ENCODE measurements at places on chromosomes 13 and 19.
A peak's percentile ranks its signal among the peaks of the same experiment; 100 is the strongest.

GRCh38 chr13:40389081-40389641 is 277.3 kb downstream of the FOXO1 start:
- DNase-seq = peak; percentile 64

GRCh38 chr19:55493052-55493644 is 4.9 kb downstream of the SSC5D start:
- DNase-seq = no peak

GRCh38 chr13:74204602-74205312 is 70.6 kb upstream of the KLF12 start:
- DNase-seq = no peak

GRCh38 chr19:7251494-7251893 is 42.7 kb downstream of the INSR start:
- DNase-seq = no peak

DNA sequence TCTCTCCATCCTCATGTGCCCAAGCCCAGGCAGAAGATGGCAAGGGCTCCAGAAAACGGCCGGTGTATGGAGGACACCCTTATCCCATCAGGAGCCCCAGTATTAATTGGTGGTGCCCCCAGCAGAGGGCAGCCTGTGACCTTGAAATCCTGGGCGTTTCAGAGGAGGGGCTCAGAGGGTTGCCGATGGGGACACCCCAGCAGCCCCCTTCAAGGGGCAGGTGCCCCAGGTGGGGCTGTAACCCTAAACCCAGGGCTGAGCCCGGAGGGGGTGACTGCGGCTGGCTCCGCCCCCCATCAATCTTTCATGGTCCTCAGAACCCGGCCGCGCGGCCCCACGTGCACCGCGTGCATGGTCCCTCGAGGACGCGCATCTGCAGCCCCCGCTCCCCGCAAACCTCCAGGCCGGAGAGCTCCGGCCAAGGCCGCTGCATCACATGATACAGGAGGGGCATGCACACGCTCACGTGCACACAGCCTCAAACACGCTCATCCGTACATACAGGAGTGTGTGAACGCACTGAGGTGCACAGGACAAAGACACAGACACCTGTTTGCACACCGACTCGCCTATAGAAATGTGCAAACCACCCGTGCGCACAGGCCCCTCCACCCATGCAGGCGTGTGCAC is 949 bp downstream of the RAB3A start:
- DNase-seq = peak; percentile 36

- DNase-seq = peak; percentile 50
Measured at GRCh38 chr19:4534836-4535658, at the start of gene PLIN5. TSS of gene PLIN5 (minus strand) at chr19:4535224. CDS start at chr19:4534074, 1,150 bp downstream.

GRCh38 chr13:48476686-48477085 is 56.2 kb downstream of the RCBTB2 start:
- DNase-seq = no peak

- no peak for DNase-seq
Measured at GRCh38 chr13:45823583-45823982, 28.0 kb downstream of the SIAH3 start.

DNA sequence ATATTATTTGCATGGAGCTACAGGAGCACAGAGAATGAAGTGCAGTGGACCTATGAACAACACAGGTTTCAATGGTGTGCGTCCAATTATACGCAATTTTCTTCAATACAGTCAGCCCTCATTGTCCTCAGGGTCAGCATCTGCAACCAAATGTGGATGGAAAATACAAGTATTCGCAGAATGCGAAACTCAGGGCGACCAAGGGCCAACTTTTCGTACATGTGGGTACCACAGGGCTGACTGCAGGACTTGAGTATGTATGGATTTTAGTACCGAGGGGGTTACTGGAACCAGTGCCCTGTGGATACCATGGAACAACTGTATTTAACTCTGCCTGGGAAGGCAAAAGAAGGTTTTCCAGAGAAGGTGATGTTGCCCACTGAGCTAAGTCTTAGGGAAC is 10.2 kb downstream of the LCP1 start:
- no peak for DNase-seq

GRCh38 chr13:51767100-51767499 is 36.9 kb downstream of the DHRS12 start:
- DNase-seq = no peak

- DNase-seq = no peak
Measured at GRCh38 chr13:61989978-61990377, 574.3 kb upstream of the PCDH20 start.

DNA sequence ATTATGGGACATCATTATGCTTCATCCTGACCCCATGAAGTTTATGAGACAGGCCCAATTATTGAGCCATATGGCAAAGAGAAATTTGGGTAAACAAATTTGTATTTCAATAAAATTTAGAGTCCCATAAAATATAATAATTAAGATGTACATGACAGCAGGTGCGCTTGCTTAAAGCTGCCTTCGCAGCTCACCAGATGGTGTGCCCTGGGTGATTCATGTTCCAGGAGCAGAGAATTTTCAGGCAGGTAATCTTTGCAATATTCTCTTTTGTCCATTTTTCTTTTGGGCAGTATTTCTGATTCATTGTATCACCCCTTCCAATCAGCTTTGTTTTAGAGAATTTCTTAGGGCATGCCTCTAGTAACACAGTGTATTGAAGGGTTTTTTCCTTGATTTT is 39.5 kb upstream of the WASF3 start:
- no peak for DNase-seq

DNA sequence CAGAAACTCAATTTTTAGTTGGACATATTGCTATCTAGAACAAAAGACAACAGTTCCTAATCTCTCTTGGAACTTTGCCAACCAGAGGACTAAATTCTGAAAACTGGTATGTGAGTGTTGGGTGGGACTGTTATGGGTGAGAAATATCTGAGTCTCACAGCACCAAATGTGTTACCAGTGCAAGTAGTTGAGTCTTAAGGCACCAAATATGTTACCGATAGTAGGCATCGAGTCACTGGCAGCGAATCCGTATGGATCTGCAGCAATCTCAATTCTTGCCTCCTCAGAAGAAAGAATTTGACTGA is 575.2 kb downstream of the DACH1 start:
- DNase-seq = peak; percentile 7

DNA sequence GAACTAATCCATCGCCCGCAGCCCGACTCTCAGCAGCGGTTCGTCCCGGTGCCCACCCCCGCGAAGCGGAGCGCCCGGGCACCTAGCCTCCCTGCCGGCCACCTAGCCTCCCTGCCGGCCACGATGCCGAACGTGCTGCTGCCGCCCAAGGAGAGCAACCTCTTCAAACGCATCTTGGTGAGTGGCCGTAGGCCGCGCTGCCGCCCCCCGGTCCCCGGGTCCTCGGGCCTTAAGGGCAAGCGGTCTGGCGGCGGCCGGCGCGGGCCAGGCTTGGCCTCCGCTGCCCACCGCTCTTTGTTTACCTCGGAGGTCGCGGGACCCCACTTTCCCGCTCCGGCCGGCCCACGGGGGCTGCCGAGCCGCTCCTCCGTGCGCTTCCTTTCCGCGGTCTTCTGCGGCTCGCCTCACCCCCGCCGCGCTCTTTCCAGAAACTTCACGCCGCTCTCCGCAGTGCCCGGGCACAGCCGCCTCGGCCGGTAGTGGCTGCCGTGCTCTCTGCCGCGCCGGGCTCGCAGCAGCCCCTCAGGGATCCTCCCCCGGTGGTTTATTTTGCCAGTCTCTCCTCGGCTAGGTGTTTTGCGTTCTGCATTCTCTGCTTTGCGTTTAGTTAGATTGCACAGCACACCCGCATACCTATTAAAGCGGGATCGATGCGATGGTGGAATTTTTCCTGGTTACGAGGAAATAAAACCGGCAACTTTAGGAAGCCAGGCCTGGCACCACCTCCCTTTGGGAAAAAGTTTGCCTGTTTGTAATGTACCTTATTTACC is 524 bp downstream of the NAA16 start:
- DNase-seq = peak; percentile 65

- no peak for DNase-seq
Measured at GRCh38 chr13:24196593-24197197, 36.2 kb downstream of the SPATA13 start.

DNA sequence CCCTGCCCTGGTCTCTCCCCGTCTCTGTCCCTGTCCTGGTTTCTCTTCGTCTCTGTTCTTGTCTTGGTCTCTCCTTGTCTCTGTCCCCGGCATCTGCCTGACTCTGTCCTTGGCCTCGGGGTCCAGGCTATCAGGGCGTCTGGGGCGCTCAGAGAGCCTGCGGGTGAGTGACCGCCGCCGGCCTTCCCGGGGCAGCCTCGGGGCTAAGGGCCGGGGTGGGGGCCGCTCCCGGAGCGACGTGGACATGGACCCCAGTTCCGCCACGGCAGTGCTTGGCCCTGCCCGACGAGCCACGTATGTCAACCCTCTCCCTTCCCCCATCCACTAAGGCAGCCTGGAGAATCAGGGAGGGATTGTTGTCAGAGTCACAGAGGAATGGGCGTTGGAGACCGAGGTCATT is 14.8 kb downstream of the ARHGEF1 start:
- no peak for DNase-seq

DNA sequence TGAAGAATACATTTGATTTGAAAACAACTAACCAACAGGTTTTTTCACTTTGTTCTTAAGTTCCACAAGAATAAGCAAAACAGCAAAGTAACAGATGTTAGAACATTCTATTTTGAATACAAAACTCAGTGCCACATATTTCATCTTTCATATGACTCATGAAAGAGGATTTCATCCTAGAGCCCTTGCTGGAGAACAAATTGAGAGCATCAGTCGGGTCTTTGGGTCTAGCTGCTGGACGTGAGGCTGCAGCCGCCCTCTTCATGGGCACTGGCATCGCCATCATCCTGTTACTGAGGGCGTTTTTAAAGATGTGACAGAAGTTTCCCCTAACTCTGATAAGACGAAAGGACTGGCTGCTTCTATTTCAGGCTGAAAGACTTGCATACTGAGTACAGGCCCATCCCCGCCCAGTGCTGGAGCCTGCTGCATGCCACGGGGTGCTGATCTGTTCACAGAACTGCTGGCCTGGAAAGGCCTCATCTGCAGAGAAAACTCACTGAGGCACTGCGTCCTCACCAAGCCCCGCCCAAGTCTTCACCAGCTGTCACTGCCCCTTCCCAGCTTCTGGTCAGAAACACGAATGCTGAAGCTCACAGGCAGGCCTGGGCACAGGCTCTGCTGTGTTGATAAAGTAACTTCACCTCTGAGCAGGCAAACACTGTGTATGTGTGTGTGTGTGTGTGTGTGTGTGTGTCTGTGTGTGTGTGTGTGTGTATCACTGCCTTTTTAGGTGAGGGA is 101.4 kb downstream of the TUBGCP3 start:
- DNase-seq = no peak

- DNase-seq = no peak
Measured at GRCh38 chr13:36872621-36873020, 47.4 kb downstream of the SMAD9 start.

- DNase-seq = no peak
Measured at GRCh38 chr19:19502808-19503602, 12.3 kb downstream of the TSSK6 start.

DNA sequence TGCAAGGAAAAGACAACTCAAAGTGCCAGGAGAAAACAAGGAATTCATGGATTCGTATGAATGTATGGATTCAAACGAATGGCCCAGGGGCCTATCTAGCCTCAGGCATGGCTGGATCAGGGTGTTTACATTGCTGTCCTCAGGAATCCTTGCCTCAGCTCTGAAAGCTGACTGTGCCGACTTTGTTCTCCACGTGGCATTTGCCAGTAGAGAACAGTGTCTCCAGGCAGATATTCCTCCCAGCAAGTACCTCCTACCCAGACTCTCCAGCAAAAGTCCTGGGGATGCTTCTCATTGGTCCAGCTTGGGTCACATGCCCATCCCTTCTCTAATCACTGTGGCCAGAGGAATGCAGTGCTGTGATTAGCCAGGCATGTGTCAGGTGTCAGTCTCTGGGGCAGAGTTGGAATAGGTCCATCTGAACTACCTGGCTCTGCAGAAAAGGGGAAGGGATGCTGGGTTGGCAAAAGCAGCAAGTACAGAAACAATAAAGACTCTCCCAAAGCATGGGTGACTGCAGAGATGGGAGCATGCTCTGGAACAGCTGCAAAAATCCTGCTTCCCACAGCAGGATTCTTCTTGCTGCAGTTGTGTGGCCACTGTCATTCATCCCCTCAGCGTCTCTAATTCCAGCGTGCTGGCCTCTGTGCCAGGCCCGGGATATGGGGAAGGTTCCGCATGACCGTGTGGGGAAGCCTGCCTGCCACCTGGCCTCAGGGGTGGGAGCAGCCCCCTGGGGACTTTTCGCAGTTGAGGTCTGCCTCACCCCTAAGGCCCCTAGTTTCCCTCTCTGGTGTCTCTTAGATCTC is 30.0 kb downstream of the CCNE1 start:
- no peak for DNase-seq

- DNase-seq = no peak
Measured at GRCh38 chr13:79799059-79799867, 318.3 kb downstream of the NDFIP2 start.

DNA sequence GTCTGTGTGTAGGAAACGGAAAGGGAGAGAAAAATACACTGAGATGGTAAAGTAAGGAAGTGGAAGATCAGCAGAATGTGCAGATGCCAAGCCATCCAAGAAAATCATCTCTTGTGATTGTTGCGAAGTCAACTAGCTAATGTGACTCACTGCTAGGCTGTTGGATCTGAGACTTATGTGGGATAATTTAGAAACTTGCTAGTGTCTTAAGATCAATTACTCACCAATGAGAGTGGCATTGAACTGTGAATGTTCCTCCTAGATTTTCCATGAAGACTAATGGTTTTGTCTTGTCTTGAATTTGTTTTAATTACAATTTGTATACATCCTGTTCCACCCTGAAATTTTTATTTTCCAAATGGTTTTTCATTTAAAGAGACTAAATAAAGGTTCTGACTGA is 771.6 kb downstream of the EFNB2 start:
- DNase-seq = no peak

- no peak for DNase-seq
Measured at GRCh38 chr13:68810660-68811059, 1297.0 kb upstream of the ATXN8OS start.
